ENCODE measurements at places on chromosomes 6 and 20.

DNA sequence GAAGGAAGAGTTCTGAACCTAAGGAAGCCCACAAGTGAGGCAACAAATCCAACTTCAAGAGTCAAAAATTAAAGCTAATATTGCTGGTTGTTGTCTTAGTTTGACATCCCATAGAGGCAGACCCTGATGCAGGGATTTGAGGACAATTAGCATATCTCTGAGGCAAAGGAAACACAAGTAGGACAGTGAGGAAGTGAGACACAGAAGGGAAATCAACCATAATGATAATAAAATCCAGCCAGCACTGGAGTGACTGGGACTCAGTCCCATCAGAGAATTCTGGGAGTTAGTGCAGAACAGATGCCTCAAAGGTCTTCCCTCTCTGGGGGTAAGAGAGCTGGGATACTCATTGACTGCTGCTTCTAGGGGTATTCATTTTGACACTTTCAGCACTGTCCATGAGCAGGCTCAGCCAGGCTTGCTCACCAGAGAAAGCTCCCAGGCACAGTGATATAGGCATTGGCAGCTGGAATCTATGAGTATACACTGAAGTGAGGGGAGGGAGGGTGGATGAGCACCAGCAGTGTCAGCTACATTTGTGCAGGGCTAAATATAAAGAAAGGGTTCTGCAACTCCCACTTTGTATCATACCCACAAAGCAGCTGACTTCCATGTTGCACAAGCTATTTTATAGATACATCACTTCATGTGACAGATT is 43.4 kb upstream of the SPTLC3 start:
- no peak for DNase-seq

- DNase-seq: no peak
Measured at GRCh38 chr6:24321538-24322162, 36.2 kb downstream of the DCDC2 start.

- no peak for DNase-seq
Measured at GRCh38 chr20:32190616-32191415, 16.7 kb downstream of the PLAGL2 start.

DNA sequence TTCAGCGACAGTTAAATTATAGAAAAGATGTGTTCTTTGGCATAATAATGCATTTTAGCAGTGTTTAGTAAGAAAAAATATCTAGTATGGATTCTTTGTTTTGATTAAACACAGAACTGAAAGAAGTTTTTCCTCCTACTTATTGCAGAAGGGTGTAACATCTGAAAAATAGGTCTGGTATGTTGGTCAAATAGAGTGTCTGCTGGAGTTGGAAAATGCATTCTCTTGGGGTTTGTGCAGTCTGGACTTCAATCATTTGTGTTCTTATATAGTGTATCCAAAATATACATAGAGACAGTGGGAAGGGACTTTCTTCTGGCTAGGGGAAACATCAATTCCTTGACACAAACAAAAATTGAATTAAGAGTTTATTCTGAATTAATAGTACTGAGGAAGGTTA is 132.4 kb upstream of the MAN1A1 start:
- DNase-seq: no peak

DNA sequence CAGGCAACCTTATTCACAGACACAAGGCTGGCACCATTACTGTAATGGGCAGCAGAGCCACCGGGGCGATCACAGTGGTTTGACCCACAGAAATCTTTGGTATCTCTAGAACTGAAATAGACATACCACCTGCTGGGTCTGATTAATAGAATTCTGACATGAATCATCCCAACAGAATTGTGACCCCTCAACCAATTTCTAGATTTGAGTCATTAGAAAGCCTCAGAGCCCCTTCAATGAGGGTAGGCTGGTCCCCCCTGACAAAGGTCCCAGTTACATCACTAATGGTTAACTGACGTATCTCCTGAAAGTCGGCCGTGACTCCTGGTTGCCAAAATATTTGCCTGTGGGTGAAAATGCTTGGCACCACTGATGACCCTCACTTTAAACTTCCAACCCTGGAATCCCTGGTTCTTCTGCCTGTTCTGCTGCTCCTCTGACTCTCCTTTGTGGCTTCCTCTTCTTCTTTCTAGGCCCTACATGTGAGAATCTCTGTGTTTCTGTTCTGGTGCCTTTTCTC is 124.9 kb upstream of the ARID1B start:
- no peak for DNase-seq

DNA sequence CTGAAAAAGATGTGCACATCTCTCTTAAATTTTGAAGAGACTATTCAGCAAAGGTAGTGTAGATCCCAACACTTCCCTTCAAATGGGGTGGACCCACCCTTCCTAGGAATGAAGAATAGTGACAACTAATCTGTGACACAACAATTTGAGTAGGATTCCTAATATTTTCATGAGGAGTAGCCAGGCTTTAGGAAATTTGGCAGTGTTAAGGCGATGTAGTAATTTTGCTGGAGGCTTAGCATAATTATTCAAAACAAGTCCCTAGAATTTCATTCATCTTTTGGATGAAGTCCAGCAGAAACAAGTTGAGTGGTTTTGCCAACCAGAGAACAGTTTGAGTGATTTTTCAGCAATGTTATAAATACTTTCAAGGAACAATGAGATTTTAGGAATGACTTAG is 52.4 kb downstream of the ELOVL4 start:
- no peak for DNase-seq

DNA sequence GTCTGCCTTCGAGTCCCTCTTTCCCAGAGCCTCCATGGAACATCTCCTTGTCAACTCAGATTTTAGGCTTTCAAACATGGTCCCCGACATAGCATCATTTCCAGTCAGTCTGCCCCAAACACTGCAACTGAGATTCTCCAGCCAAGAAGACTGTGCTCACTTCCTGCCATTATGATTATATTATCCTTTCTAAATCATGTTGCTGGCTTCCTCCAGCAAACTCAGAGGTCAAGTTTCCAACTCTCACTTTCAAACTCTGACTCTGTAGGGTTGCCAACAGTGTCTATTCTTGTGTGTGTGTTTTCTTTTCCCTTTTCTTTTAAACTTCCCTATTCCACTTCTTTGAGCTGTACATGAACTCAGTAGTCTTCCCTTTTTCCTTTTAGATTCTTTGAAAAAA is 61.2 kb upstream of the TRAF3IP2 start:
- DNase-seq: no peak

Measured in T-cell (primary cell).